ENCODE measurements at places on chromosomes 3 and 15.

GRCh38 chr3:94156626-94157025 is 93.8 kb downstream of the NSUN3 start:
- no peak for DNase-seq

DNA sequence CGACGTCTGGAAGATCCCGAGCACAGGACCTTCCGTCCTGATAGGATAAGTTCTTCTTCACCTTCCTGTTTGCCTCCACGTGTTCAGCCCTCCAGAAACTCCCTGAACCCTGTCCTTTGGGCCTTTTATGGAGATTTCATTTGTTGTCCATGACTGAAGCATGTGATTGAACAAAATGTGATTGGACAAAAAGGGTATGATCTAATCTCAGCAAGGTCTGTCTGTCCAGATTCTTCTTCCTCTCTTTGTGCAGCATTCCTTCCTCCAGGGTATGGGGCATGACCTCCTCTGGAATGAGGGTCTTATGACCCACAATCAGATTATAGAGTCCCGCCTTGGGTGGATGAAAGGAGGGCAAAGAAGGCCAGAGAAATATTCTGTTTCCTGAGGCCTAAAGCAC is at the start of gene CYP19A1:
Gene CYP19A1 (minus strand): TSS at position 101 of the 400 bp plus-strand sequence. CDS start 95,684 bp downstream, outside the sequence.
- no peak for DNase-seq

- DNase-seq: no peak
These were observed 69.1 kb upstream of the MAGI1 start for GRCh38 chr3:66107855-66108254.

DNA sequence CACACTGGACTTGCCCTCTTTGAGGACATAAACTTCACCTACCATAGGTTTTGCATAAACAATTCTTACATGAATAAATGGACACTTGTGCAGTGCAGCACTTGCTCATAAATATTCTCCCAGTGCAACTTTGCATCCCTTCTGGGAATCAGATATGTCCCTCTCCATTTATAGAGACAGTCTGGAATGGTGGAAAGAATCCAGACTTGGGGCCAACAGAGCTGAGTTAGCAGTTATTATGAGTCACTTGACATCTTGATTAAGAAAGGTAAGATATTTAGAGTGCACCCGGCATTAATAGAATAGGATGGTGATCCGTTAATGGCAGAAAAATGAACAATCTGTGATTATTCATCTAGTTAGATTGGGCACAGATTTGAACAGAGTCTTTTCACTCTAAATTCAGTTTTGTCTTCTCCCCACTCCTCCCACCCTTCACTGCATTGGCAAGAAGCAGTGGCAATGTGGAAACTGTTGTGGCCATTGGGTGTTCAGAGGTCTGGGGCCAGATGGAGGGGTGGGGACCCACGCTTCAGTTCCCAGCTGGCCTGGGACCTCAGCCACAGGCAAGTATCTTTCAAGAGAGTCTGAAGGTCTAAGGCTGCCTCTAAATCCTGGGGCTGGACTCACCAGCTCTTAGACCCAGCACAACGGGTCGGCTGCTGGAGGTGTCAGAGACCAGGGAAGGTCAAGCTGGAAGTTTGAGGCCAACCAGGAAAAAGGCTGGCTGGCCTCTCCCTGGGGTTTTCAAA is 58.9 kb upstream of the KY start:
- DNase-seq: no peak

GRCh38 chr15:41969851-41970431 is 2.4 kb downstream of the EHD4 start:
- no peak for DNase-seq

- no peak for DNase-seq
These were observed 151.3 kb downstream of the GHSR start for GRCh38 chr3:172296975-172297332.

GRCh38 chr3:197800379-197800778 is 9.3 kb downstream of the LRCH3 start:
- no peak for DNase-seq

DNA sequence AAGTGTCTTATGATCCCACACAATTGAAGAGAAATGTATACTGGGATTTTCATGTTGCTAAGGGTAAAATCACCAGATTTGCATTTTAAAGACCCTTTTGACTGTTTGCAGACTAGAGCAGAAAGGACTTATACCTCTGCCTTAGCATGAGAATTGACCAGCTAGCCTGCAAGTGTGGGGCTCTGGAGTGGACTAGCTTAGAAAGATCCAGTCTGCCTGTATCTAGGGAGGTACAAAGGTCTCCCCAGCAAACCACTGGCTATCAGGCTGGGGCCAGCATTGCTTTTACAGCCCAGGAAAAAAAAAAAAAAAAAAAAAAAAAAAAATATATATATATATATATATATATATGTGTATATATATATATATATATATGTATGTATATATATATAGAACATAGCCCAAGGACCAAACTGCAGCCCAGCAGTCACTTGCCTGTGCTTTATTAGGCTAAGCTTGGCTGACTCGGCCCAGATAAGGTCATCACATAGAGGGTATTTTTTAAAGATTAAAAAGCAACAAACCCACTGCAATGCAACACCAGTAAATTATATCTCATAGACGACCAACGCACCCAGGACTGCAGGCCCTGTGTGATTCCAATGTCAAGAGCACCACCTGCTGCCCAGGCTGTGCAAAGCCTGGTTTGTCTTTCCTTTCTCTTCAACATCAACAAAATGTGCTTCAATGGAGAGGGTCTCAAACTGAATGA is 63.7 kb downstream of the DCLK3 start:
- no peak for DNase-seq

DNA sequence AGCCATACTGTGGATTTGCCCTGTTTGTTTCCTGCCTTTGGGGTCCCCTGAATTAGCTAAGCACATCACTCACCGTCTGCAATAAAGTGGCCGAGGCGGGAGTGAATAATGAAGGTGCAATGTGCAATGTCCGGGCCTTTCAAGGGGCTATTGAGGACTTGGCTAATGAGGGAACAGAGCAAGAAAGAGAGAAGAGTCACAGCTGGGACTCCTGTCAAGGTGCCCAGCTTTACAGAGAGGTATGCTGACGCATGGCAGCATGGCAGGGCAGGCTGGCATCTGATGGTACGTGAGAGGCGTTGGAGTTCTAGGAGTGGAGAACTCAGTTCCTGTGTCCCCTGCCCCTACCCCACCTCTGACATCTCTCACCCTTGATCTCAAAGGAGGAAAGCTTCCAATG is 13.8 kb upstream of the ATP2B2 start:
- DNase-seq: no peak

All from stimulated activated CD8-positive, alpha-beta memory T cell treated with anti-CD3 and anti-CD28 coated beads, Interleukin-15, amount 100 ng/mL, for 1 hour (primary cell).